ENCODE measurements at places on chromosomes 16 and 17.

GRCh38 chr17:72707881-72708280 lies 384.6 kb downstream of the SLC39A11 start:
- DNase-seq = no peak

- DNase-seq = no peak
These were observed 2.6 kb downstream of the LGALS3BP start for GRCh38 chr17:78976907-78977680.

DNA sequence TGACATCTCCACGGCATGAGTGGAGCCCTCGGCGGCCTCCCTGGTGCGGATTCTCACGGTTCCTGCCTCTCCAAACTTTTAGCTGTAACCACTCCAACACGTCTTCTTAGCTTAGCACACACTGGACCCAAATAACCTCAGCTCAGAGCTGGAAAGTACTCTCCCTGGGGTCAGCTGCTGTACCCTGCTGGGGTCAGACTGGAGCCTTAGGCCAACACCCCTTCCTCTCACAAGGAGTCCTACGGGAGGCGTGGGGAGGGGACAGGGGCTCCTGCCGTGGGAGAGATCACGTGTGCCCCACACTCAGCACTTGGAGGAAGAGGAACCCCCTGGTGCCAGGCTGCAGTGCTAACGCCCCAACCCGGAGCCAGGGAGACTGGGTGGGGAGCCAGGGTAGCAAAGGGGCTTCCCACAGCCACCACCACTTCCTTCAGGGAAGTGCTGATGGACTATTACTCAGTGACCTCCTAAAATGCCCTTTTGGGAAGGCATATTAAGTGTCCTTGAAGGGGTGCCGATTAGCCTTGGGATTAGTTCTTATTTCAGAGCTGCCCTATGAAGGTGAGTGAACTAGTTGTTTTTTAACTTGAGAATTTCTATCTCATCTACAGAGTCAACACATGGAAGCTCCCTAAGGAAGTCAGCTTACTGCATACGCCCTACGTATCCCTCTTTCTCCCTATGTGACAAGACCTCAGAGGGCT lies 124.0 kb downstream of the HIC1 start:
- no peak for DNase-seq

GRCh38 chr17:43846963-43847371 lies at the start of gene CD300LG:
Gene CD300LG (plus strand): TSS chr17:43847176. CDS start chr17:43847217, 41 bp downstream.
- DNase-seq = no peak

DNA sequence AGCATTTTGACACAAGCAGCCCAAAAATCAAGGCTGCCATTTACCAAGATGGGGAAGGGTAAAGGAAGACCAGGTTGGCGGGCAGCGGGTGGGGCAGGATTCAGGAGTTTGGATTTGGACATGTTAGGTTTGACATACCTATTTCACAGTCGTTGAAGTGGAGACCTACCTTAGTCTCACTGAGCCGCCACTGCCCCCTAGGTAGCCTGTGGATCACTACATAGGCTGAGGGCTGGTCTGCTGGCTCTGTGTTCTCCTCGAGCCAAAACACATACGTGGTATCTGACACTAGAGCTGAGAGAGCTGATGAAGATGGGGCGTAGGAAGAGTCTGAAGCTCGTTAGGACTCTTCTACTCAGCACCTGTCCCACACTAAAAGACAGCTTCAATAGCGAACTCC lies 115.1 kb downstream of the HIC1 start:
- no peak for DNase-seq

DNA sequence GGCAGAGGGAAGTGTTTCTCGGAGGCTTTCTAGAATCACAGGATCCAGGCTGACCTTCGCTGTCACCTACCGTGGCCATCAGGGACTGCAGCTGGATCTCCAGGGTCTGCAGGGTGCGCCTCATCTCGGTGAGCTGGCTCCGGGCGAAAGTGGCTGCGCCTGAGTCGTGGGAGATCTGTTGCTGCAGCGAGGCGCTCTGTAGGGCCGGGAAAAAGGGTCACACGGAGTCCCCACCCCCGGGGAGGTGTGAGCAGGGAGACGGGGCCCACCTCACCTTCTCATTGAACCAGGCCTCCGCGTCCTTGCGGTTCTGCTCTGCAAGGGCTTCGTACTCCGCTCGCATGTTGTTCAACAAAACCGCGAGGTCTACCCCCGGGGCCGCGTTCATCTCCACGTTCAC lies 2.9 kb downstream of the KRT28 start:
- DNase-seq = no peak

DNA sequence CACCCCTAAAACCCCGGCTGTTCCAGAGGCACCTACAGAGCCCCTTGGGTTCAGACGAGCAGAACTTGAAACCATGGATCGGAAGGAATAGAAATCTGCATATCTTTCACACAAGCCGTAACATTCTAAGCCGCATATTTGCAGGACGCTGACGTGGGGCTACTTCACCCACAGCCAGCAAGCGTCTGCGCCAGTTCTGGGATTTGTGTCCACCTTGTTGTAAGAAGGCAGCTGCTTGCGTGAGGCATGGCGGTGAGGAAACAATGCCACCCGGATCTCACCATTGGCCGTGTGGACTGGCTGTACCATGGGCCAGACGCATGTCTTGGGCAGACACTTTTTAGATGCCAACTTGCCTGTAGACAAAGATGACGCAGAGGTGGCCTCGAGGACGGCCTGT lies 34.5 kb downstream of the TNFRSF13B start:
- DNase-seq = no peak

DNA sequence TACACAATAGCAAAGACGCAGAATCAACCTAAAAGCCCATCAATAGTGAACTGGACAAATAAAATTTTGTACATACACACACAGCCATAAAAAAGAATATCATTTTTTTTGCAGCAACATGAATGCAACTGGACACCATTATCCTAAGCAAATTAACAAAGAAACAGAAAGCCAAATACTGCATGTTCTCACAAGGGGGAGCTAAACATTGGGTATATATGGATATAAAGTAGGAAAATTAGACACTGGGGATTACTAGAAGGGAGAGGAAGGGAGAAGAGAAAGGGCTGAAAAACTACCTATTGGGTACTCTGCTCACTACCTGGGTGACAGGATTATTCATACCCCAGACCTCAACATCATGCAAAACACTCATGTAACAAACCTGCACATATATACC lies 28.2 kb downstream of the ADAMTS18 start:
- no peak for DNase-seq

DNA sequence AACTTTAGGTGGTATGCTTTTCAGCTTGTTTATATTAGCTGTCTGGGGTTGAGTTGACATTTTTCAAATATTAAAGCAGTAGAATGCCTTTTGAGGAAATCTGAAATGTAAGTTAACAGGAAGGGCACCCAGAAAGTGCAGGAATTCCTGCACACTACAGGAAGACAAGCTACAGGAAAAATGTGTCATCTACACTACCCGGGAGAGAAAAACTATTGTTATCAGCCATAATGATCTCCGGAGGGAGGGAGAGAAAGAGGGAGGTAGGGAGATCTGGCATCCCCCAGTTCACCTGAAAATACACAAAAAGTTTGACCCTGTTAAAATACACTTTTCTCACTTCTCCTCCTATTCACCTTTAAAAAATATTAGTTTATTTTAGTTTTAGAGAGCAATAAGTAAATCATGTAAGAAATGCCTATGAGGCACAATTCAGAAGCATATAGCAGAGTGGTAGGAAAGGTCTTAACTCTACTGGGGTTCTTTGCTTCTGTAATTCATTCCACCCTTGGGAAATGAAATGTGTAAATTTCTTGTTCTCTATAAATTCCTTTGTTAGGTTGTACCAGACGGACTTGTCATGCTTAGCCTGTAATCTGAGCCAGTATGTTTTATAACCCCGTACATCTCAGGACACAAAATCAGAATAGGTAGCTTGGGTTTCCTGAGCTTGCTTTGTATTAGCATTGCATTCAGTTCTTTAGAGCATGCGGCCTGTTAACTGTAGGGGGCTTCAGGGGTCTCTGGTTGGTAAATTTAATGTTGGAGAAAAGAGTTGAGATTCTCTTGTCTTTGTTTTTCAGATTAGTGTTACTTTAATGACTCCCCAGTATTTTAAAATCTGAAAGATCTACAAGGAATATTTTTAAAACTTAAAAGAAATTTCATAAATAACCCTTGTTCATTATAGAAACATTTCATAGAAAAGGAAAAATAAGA lies 3.3 kb downstream of the MAP2K6 start:
- DNase-seq = no peak

DNA sequence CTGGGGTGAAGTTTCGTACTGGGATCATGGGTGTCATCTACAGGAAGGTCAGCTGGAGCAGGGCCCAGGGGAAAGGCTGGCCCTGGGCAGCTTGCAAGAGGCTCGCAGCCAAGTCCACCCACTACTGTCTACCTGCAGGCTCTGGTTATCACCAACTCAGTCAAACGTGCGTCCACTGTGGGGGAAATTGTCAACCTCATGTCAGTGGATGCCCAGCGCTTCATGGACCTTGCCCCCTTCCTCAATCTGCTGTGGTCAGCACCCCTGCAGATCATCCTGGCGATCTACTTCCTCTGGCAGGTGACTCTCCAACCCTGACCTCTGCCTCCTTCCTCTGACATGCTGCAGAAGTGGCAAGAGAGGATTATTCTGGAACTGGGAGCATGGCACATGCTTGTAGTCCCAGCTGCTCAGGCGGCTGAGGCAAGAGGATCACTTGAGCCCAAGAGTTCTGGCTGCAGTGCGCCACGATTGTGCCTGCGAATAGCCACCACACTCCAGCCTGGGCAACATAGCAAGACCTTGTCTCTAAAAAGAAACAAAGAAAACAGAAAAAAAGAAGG lies 29.2 kb downstream of the ABCC3 start:
- no peak for DNase-seq

DNA sequence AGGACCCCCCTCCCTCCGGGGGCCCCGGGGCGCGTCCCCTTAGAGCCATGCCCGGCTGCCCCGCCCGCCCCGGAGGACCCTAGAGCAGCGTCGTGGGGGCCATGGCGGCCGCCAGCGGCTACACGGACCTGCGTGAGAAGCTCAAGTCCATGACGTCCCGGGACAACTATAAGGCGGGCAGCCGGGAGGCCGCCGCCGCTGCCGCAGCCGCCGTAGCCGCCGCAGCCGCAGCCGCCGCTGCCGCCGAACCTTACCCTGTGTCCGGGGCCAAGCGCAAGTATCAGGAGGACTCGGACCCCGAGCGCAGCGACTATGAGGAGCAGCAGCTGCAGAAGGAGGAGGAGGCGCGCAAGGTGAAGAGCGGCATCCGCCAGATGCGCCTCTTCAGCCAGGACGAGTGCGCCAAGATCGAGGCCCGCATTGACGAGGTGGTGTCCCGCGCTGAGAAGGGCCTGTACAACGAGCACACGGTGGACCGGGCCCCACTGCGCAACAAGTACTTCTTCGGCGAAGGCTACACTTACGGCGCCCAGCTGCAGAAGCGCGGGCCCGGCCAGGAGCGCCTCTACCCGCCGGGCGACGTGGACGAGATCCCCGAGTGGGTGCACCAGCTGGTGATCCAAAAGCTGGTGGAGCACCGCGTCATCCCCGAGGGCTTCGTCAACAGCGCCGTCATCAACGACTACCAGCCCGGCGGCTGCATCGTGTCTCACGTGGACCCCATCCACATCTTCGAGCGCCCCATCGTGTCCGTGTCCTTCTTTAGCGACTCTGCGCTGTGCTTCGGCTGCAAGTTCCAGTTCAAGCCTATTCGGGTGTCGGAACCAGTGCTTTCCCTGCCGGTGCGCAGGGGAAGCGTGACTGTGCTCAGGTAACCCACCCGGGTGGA lies 759 bp downstream of the ALKBH5 start:
- no peak for DNase-seq

DNA sequence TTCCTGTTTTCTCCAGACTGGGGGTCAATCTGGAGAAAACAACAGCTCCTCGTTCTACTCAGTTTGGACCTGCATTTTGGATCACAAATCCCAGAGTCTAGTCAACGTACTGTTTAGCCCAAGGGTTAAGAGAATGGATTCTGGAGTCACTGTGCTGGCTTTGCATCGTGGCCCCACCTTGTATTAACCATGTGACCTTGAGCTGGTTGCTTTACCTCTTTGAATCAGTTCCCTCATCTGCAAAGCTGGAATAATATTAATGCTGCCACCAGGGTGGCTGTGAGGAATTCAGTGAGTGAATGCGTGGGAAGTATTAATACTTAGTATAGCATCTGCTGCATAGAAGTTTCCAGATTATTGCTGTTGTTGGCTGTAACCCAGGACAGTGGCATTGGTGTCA lies 11.3 kb upstream of the DHRS7C start:
- no peak for DNase-seq

- DNase-seq = peak; percentile 78
These were observed at the start of gene CX3CL1 for GRCh38 chr16:57372372-57373116. Gene CX3CL1 (plus strand): TSS chr16:57372490. CDS start chr16:57372569, 79 bp downstream.

DNA sequence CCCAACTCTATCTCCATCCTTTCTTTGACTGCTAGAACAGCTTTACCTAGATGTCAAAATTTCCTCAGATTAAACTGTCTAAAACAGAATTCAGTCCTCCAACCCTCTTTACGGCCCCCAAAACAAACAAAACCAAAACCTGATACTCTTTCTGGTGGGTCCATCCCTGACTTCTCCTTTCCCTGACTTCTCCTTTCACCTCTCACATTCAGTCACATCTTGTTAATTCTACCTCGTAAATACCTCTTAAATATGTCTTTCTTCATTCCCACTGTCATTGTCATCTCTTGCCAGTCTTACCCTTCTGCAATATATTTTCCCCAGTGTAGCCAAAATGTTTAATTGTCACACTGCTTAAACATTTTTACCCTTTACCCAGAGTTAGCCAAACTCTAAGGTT lies 4.6 kb downstream of the PPM1E start:
- no peak for DNase-seq

- peak; percentile 82 for DNase-seq
These were observed at the start of gene NHERF1 for GRCh38 chr17:74748529-74749278. Gene NHERF1 (plus strand): TSS chr17:74748628. CDS start chr17:74748847, 219 bp downstream.

GRCh38 chr17:82388223-82388921 lies 16.8 kb downstream of the UTS2R start:
- DNase-seq = no peak

- DNase-seq = no peak
These were observed 873.3 kb upstream of the SOX9 start for GRCh38 chr17:71247441-71248015.

DNA sequence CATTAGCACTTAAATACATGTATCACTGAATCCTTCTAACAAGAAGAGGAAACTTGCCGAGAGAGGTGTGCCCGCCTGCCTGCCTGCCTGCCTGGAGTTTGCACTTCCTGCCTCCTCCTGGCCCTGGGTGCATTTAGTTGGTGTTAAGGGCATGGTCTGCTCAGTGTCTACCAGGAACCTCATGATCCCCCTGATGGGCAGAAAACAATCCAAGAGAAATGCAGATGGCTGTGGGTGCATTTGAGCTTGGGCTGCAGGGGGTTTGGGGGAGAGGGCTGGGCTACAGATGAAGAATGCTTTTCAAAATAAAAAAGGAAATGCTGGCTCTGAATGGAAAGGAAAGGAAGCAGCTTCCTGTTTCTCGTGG lies 10.1 kb downstream of the KSR1 start:
- DNase-seq = no peak

DNA sequence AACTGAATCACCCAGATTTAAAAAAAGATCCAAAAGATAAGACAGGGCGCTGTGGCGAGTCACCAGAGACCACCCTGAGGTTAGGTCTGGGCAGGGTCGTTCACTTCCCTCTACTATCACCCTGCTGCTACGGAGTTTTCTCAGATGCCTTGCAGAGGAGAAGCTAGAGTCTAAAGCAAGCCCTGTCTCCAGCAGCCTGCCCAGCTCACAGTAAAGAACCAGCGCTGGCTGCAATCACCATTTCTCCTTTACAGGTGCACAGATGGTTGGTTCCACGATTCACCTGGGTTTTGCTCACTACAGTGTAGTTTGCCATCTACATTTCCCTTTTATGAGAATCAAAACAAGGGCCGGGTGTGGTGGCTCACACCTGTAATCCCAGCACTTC lies 71.3 kb downstream of the SRCIN1 start:
- DNase-seq = no peak

GRCh38 chr17:69524854-69525253 lies 110.4 kb downstream of the MAP2K6 start:
- DNase-seq = no peak

- no peak for DNase-seq
These were observed 117.8 kb downstream of the METRNL start for GRCh38 chr17:83196973-83197880.
